ENCODE measurements at places on chromosomes 1 and 21.

DNA sequence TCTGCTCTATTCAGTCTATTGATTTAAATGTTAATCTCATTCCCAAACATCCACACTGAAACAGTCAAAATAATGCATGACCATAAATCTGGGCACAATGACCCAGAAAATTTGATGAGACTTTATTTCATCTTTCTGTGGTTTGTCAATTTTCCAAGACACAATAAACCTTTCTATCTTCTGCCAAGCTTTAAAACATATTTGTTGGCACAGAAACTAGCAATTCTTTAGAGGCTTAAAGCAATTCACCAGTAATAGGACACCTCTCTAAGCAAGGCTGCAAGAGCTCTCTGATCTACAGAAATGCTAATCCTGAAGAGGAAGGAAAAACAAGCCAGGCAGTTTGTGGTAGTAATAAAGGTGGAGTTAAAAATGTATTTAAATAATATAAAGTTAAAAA is 113.7 kb downstream of the FCRL5 start:
- DNase-seq = no peak

DNA sequence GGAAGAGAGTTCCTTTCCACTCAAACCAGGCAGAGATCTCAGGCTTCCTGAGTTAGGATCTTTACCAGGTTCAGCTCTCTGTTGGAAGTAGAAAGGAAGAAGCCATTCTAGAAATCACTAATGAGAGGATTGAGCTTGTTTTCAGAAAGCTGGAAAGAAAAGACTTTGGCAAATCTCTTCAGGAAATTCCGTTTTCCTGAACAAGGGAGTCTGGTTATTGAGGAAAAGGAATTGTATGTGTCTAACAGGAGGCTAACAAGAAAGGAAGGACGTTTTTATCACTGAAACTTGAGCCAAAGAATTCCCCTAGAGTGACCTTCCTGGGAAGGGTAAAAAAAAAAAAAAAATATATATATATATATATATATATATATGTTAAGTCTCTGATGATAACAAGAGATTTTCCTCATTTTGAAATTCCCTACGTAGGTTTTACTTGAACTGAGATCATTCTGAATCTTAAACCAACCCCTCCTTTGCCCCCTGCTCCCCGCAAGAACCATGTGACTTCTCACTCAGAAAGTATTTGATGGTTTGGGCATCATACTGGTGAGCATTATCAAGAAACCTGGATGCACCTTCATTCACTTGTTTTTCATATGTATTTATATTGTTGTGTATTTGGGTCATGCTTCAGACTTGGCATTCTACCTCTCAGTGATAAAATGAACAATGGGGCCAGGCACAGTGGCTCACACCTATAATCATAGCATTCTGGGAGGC is 98.4 kb upstream of the BMP8A start:
- no peak for DNase-seq

- DNase-seq = no peak
Observed at GRCh38 chr1:193939585-193939984, 753.2 kb upstream of the B3GALT2 start.

DNA sequence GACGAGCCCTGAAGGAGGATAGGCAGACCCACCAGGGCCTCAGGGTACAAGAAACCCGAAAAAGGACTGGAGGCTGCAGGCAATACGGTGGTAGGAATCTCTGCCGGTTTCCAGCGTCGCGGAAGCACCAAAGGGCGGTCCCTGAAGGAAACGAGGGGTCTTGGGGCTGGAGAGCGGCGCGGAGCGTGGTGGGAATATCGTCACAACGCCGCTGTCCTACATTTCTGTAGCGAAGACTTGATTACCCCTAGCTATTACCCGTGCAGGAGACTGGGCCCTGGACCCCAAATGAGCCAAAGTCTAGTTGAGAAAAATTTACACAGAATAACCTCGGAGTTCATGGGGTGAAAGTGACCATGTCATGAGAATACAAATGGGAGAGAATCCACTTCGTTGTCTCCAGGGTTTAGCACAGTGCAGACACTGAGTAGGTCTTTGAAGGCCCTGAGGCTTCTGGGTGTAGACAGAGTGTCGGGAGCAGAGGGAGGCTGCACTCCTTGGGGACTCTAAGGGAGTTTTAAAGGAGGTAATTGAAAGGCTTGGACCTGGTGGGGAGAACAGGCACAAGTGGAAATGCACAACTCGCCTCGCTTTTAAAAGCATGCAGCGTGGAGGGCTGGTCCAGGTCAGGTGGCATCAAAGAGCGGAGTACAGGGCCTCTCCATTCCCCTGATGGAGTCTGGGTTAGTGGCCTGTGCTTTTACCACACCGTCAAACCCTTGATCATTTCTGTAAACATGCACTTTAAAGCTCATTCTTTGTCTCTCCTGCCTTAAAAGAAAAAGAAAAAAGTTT is 1.5 kb downstream of the ATP1A1 start:
- DNase-seq = no peak

DNA sequence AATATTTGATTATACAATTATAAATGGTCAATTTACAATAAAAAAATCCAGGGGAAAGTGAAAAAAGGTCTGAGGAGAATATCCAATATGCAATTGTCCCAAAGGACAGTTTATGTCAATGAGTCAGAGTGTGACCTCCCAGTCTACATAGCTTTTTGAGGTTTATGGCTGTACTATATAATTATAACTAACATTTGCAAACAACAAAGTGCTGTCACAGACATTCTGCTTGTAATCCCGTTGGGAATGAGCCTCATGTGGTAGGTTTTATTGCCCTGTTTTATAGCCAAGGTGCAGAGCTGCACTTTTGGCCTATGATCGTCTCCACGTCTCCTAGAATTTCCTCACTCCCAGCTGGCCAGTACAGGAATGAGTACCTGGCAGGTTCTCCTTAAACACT is 103.8 kb downstream of the ADSS2 start:
- DNase-seq = no peak

DNA sequence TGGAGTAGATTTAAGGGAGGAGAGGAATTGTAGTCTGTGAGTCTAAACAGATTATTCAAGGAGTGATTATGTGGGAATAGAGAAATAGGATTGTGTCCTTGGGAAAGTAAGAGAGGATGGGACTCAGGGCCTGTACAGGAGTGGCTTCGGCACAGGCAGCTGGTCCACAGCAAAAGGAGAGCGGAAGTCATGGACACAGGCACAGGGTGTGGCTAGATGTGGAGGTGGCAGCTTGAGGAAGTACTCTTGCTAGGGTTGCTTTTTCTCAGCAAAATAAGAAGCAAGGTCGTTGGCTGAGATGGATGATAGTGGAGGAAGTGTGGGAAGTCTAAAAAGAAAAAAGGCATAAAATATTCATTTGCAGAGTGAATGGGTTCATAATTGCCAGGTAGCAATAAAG is 18.5 kb upstream of the ZNF648 start:
- DNase-seq = no peak
